ENCODE measurements at places on chromosomes 7 and 10.
A peak's percentile ranks its signal among the peaks of the same experiment; 100 is the strongest.

DNA sequence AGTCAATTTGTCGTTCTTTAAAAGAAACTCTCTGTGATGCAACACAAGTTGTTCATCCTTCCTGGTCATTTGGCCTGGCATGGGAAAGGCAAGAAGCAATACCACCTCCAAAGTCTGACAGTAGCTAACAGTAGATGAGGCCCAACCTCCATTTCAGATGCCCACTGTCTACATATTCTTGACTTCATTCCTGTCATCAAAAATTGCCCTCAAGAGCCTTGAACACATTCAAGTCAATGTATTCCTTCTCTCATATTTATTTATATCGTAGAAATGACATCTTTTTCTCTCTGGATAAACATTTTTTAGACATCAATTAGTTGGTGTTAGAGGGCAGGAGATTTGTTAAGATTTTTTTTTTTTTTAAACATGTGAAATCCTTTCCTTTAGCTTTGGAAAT, 33.7 kb downstream of the ABLIM1 start:
- DNase-seq: no peak

- peak; percentile 95 for DNase-seq
These were observed 195.6 kb upstream of the CSTF2T start for GRCh38 chr10:51894771-51895578.

GRCh38 chr10:27531336-27531847, 27.3 kb downstream of the RAB18 start:
- DNase-seq: no peak

DNA sequence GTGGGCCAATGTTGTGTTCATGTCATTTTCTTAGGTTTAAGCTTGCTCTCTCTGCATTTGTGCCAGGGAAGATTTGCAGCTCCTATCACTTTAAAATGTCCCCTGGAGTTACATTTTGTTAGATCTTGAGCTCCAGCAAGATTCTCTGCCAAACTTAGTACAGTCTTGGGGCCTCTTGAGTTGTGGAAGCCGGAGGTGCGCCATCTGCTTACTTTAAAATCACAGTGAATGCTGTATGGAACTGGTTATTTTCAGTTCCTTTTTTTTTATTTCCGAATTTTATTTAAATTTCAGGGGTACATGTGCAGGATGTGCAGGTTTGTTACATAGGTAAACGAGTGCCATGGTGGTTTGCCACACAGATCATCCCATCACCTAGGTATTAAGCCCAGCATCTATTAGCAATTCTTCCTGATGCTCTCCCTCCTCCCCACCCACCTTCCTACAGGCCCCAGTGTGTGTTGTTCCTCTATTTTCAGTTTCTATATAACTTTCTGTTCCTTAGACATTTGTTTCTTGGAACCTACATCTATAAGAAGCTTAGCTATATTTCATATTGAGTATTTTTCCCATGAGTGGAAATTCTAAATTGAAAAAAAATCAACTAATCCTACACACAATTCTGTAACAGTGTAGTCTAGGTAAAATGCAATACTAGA, 114.4 kb upstream of the CREB5 start:
- no peak for DNase-seq

- DNase-seq: no peak
These were observed 497.3 kb downstream of the INHBA start for GRCh38 chr7:41205600-41205999.

DNA sequence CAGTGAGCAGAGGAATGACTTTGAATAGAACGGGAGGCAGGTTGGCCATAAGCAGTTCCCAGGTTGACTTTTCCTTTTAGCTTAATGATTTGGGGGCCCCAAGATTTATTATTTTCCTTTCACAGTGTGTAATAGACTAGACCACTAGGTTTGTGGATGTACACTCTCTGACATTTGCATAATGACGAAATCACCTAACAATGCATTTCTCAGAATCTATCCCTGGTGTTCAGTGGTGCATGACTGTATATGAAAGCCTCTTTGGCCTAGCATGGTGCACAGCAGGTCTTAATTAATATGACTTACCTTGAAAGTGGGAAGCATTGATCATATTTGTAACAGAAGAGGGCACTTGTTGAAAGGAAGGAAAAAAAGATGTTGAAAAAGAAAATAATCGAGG, 761.9 kb downstream of the TYW1 start:
- DNase-seq: no peak

DNA sequence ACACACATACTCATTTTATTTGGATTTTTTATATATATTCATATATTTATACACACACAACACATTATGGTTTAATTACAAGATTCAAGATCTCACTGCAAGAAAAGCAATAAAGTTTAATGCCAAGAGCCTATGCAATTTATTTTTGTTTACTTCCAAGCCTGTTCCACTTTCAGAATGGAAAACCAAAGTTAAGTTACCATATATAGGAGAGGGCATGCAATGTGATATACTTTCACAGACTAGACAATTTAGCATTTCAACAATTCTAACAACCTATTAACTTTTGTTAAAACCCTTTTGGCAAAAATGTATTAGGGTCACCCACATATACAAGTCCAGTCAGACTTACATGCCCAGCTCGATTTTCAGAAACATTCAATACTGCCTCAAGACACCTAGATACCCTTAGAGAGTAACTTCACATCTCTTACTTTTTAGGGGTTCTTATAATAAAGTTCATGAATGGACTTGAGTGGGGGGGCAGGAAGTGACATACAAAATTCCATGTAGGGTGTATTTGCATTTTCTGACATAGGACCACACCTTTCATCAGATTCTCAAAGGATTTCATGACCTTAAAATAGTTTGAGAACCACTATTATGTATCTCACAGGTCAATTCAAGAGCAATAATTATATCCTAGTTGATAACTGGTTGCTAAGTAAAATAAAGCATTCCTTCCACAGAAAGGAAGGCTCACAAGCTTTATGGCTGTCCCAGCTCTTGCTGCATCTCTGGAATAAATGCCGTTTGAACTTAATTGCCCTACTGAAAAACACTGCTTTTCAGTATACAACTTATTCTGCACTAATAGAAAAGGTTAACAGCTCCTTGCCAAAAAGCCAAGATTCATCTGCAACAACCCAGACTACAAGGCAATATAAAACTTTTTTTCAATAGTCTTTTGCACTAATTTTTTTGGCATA, 2.5 kb downstream of the P4HA1 start:
- peak; percentile 29 for DNase-seq

GRCh38 chr10:79115302-79115701, 46.5 kb downstream of the ZMIZ1 start:
- DNase-seq: no peak

DNA sequence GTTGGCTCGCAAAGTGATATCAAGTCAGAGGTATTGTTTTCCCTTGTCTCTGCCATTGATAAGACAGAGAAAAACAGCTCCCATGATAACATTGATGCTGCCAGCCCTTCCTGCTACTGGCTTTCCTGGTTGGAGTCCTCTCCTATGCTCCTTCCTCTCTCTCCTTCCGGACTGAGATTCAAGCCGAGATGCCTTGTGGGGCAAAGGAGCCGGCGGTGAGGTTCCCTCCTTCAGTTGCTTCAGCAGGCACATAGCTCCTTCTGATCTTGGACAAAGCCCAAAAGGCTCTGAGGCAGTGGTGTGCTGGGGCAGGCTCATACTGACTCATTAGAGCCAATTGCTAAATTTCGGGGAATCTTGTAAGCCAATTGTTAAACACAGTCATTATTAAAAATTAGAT, 8.8 kb upstream of the ZCCHC24 start:
- peak; percentile 95 for DNase-seq

- no peak for DNase-seq
These were observed 32.5 kb downstream of the C7orf33 start for GRCh38 chr7:148622887-148623585.

GRCh38 chr7:94532676-94533075, 23.1 kb downstream of the CASD1 start:
- DNase-seq: no peak

- peak; percentile 39 for DNase-seq
These were observed 35.0 kb upstream of the SRI start for GRCh38 chr7:88254721-88255424.

Data from cardiac fibroblast (primary cell).